ENCODE measurements at places on chromosomes 4 and X.

GRCh38 chr4:93317057-93317456 is 511.5 kb upstream of the ATOH1 start:
- no peak for DNase-seq

GRCh38 chrX:499870-500364 is 113.2 kb upstream of the PPP2R3B start:
- no peak for DNase-seq

DNA sequence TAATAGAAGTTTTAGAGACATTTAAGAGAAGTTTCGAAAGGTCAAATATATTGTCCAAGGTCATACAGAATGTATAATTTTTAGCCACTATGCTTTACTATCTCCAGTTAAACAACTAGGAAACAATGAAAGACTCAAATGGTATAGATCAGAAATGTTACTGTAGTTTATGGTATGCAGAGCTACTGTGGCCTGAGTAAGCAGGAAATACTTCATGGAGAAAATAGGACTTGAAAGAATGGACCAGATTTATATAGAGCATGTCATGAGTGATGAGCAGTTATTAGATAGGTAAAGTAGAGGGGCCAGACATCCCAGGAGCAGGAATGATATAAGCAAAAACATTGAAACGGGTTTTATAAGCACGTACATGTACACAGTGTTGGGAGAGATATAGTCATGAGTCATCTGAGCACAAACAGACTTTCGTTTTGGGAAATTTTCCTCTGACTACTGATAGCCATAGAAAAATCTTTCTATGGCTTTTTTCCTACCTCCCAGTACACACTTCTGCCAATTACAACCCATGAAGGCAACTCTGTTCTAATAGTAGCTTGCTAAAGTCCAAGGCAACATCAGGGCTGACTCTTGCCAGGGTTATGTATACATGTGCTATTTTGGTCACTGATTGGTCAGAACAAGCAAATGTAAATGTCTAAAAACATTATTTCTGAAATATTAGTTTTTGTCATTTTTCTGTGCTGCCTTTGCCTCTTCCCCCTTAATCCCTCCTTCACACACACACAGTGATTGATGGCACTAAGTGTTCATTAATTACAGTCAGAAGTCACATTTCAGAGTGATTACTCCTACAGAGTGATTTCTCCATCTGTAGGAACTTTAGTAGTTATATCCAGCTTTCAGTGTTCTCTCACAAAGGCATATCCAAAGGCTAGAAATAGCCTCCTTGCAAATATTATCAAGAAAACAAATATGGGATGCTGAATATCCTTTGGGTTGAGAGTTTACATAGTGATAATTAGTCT is 198.7 kb downstream of the ENOX2 start:
- no peak for DNase-seq

DNA sequence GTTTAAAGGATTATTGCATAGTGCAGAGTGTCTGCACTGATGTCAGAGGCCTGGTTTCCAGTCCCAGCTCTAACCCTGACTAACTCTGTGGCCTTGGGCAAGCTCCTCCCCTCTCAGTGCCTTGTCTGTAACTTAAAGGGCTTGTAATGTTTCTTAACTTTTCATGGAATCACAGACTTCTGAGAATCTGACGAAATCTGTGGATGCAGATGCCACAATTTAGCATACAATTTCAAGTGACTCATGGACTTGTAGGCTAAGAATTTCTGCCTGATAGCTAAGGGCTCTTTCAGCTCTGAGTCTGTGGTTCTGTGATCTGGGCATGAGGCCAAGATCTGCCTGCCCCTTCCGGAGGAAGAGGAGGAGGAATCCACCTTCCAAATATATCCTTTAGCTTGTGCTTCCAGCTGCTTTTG is 236.9 kb downstream of the AR start:
- no peak for DNase-seq

DNA sequence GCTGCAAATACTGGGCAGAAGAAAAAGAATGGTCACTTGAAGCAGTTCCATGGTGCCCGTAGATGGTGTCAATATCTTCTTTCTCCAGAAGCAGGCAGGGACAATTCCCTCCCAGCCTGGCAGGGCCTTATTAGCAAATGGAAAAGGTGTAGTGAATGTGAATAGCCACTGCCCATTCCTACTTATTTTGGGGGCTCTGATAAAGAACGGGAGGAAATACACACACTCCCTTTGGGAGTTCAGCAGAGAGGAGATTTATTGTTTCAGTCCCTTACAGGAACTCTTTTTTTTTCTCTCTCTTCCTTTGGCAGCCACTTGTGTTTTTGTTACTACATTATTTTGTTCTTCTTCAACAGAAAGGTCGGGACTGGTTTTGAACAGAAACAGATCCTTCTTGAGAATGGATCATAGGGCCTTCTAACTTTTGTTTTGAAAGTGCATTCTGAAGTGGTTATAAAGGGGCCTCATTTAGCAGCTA is at the start of gene EMCN:
Gene EMCN (minus strand): TSS at position 159 of the 478 bp plus-strand sequence. CDS start 108 bp downstream, at position 51.
- DNase-seq = no peak

GRCh38 chr4:151408380-151408629 is 671 bp upstream of the FHIP1A start:
- no peak for DNase-seq

DNA sequence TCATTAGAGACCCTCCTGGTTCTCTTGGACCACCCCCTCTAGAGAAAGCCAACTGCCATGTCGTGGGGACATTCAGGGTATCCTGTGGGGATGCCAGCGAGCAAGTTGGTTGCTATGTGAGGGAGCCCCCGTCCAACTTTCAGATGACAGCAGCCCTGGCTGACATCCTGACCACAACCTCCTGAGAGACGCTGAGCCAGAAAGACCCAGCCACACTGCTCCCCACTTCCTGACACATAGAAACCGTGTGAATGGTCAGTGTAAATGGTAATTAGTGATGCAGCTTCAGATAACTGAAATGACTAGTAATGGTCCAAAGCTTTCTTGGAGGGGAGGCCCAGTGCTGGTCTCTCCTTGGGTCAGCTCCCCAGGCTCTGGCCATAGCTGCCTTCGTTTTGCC is 10.8 kb downstream of the CLCN4 start:
- no peak for DNase-seq

- DNase-seq = no peak
Observed at GRCh38 chr4:4396628-4397440, 9.9 kb downstream of the NSG1 start.

- no peak for DNase-seq
Observed at GRCh38 chr4:56575820-56576429, 70.3 kb downstream of the ARL9 start.

DNA sequence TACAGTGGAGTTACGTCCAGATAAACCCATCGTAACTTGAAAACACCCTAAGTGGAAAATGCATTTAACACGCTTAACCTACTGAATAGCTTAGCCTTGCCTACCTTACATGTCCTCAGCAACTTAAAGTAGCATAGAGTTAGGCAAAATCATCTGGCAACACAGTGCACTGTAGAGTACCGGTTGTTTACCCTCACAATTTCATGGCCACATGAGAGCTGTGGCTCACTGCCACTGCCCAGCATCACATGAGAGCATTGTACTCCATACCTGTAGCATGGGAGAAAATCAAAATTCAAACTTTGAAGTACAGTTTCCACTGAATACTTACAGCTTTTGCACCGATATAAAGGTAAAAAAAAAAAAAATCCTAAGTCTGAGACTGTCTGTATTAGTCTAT is 40.6 kb downstream of the GUCY1A1 start:
- DNase-seq = no peak

DNA sequence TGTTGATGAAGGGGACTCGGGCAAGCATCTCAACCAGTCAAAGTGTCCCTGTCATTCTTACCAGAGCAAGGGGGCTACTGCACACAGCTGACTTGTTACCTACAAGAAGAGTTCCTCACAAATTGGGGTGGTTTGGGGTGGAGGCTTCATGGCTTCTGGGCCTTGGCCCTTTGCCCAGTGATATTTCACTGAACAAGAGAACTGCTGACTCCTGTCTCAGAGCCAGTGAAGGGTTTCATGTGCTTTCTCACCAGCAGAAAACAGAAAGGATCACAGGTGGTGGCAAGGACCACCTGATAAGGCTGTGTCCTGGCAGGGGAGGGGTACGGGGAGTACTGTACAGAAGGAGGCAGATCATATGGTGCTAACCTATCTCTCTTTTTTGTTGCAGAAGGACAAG is 53.5 kb downstream of the DLG3 start:
- DNase-seq = no peak

GRCh38 chrX:24515447-24515846 is 50.4 kb downstream of the PDK3 start:
- DNase-seq = no peak

Data from CD8-positive, alpha-beta memory T cell (primary cell).